Activated naive CD4-positive, alpha-beta T cell treated with anti-CD3 and anti-CD28 coated beads, Interleukin-2, amount 50 U/mL, for 72 hours (primary cell): ENCODE measurements at places on chromosomes 7 and 10.

GRCh38 chr10:84783386-84783785 lies 455.0 kb downstream of the CCSER2 start:
- DNase-seq, result no peak

DNA sequence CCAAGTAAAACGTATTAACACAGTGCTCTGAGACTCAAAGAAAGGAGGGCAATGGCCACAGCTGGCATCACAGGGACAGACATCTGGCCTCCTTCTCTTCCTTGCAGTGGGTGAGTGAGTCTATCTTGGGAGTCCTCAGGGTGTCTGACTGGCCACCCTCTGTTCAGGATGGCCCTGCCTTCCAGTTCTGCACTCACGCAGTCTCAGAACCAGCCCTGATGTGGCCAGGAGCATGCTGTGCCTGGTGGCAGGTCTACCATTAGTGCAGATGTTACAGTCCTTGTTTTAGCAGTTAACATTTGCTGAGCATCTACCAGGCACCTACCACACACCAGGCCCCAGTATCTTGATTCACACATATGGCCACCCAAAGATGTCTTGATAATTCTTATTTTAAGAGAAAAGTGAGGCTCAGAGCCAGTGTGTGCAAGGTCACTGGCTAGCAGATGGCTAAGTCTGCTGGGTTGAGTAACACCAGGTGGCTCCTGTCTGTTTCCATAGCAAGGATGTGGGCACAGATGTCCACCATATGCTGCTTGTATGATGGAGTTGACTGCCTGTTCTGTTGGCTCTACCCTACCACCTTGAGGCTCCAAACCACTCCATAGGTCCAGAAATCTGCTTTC lies 23.2 kb upstream of the ARHGAP22 start:
- no peak for DNase-seq

DNA sequence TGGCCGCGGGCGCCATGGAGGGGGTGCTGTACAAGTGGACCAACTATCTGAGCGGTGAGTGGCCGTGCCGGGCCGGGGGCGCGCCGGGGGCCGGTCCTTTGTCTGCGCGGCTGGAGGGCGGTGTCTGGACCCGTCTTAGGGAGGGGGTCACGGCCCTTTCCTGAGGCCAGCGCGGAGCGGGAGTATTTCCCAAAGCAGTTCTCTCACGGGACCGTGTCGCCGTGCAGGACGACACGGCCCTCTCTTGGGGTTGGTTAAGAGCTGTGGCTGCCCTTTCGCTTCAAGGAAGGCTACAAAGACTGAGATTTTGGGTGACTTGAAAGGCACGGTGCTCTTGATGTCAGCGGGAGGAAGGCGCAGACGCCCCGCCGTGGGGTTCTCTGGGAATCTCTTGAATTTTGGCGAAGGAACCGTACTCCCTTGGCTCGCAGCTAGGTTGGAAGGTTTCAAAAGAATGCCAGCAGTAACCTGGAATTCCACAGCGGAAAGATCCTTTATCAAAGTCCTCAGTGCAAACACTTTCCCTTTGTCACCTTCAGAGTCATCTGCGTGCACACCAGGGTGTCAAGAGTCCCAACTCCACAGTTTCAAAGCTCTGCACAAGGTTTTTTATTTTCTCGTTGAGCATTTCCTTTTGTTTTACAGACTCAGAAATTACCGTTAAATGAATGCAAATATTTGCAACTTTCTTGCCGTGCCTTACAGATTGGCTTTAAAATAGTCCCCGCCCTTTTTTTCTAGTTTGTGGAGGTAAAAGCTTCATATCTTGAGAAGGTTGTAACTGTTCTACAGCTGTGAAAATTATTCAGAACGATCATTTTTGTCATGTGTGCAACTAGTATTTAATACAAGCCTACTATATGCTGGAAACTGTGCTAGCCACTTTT lies 780 bp downstream of the PLEKHA8 start:
- DNase-seq, result no peak

GRCh38 chr10:132450466-132450824 lies 53.4 kb downstream of the PWWP2B start:
- DNase-seq, result no peak

DNA sequence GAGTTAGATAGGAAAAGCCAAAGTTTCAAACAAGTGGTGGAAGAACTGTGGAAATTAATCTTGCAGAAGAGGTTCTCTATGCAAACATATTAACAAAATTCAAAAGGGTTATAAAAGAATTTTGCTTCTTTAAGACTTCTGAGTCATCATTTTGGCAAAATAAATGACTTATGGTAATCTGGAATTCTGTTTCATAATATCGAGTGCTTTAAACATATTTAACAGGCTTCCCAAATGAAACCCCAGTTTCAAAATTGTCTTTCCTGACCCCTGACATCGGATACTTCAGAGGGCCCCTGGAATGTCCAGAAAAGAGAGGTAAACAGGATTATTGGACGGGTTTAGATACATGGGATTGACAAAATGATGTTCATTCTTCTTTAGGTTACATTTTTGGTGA lies 444.6 kb downstream of the HTR7 start:
- DNase-seq, result no peak

DNA sequence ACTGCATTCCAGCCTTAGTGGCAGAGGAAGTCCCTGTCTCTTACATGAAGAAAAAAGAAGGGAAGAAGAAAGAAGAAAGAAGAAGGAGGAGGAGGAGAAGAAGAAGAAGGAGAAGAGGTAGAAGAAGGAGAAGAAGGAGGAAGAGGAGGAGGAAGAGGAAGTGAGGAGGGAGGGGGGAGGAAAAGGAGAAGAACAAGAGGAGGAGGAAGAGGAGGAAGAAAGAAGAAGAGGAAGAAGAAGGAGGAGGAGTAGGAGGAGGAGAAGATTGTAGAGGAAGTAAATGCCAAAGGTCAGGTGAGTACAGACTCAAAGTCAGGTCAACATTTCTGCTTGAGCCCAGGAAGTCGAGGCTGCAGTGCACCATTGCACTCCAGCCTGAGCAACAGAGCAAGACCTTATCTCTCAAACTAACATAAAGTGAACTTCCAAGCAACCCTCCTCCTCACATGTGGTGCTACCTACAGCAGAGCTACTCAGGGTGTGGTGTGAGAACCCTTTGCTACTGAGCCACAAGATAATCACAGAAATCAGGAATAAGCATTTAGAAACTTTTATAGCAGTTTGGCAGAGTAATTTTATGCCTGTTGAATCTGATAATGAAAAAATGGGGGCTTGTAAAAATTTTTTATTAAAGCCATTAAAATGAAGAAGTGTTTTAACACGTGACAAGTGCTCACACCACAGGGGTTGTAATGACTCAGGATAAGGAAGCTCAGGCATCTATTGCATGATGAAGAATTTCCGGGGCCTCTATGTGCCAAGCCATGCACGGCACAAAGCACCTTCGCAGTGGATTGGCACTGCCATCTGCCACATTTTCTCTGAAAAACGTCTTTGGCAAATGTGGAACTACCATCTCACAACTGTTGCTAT lies 224.9 kb upstream of the AUTS2 start:
- DNase-seq, result no peak

GRCh38 chr10:117137031-117137910 lies 799 bp downstream of the VAX1 start:
- DNase-seq, result no peak

DNA sequence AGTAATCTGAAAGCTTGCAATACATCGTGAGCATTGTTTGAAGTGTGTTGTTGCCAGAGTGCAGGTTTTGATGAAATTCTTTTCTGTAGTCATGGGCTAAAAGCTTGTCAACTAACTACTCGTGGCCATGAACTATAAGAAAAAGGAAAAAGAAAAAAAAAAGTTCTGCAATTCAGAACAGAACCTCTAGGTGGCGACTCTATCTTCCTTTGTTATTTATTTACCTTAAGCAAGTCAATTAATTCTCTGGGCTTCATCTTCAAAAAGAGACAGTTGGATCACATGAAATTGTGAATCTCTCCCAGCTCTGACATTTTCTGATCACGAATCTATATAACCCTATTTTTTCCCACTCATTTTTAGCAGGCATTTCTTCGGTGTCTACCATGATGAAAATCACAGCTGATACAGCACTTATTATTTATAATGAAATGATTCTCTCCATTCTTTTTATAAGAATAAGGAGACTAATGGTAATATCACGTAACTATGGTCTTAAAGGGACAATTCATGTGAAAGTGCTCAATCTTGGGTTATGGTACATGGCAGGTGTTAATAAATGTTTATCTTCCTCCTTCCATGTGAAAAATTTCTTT lies 18.8 kb downstream of the TMEM196 start:
- no peak for DNase-seq

DNA sequence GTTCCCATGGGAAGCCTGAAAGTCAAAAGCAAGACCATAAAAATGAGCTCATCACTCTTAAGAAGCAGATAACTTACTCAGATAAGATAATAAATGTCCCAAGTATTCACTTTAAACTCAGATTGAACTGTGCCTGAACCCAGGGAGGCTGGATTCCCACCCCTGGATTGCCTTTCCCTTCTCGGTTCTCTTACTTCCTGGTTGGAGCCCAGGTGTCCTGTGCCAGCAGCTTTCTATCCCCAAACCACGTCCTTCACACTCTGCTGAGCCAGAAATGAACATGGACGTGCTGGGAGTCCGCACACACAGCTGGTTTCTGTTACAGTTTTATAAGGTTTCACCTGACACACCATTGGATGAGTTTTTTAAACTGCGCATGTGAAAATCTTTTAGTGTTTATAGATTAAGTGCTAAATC lies 636.2 kb upstream of the IGFBP3 start:
- DNase-seq, result no peak

- no peak for DNase-seq
Observed at GRCh38 chr7:47327698-47328391, 254.1 kb downstream of the TNS3 start.

- DNase-seq, result no peak
Observed at GRCh38 chr10:110216942-110217661, 9.7 kb downstream of the MXI1 start.

GRCh38 chr7:46157404-46157803 lies 236.3 kb upstream of the IGFBP3 start:
- DNase-seq, result no peak

GRCh38 chr10:45000752-45001380 lies at the start of gene ZNF22:
Gene ZNF22, plus strand, starts transcription at chr10:45000923. Its CDS starts 2,446 bp downstream, at chr10:45003369.
- no peak for DNase-seq

DNA sequence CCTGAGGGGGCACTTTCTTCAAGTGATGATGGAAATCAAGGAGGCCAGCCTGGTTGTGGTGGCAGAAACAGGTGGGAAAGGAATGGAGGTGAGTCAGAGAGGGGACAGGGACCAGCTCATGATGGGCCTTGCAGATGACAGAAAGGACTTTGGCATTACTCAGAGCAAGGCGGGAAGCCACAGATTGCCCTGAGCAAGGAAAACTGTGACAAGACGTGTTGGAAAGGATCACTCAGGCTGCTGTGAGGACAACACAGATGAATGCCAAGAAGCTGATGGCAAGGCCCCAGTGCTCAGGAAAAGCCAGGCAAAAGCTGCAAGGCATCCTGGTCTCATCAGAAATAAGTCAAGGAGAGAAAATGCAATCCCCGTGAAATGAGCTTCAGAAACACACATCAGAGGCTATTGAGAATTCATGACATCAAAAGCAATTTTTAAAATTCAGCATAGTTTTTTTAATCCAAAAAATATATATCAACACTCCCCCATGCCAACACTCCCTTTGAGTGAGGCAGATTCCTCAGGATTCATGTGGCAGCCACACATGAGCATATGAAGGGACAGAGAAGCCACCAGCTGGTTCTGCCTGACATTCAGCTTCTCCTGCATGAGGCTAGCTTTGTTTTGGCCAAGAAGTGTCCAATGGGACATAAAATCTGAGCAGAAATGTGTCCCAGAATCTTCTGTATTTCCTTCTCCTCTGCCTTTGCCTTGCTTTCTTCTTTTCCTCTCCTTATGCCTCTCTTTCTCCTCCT lies 244.5 kb upstream of the MYO3A start:
- no peak for DNase-seq

- no peak for DNase-seq
Observed at GRCh38 chr7:122692769-122693309, 6.1 kb downstream of the RNF133 start.

- DNase-seq, result no peak
Observed at GRCh38 chr7:102389810-102390209, 6.4 kb upstream of the PRKRIP1 start.

- no peak for DNase-seq
Observed at GRCh38 chr10:102645388-102645740, 1.1 kb downstream of the TRIM8 start.

- no peak for DNase-seq
Observed at GRCh38 chr10:121296881-121297585, 301.2 kb downstream of the FGFR2 start.

DNA sequence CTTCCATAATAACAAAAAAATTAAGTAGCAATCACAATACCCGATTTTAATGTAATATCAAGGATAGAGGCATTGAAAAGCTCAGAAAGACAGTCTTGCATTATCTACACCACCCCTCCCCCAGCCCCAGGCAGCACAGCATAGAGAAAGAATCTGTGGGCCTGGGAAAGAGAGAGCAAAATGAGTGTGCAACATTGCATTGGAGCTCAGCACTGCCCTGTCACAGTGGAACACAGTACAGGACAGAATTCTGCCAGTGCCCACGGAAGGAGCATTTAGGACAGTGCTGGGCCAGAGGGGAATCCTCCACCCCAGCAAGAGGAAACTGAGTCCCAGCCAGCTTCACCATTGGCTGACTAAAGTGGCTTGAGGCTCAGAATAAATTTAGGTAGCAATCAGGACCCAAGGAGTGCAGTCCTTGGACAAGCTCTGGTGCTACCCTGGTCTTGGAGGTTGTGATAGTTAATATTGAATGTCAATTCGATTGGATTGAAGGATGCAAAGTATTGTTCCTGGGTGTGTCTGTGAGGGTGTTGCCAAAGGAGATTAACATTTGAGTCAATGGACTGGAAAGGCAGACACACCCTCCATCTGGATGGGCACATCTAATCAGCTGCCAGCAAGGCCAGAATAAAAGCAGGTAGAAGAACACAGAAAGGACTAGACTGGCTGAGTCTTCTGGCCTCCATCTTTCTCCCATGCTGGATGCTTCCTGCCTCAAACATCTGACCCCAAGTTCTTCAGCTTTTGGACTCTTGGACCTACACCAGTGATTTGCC lies 234.4 kb downstream of the ANK3 start:
- DNase-seq, result no peak

- no peak for DNase-seq
Observed at GRCh38 chr7:41098846-41099245, 604.0 kb downstream of the INHBA start.

DNA sequence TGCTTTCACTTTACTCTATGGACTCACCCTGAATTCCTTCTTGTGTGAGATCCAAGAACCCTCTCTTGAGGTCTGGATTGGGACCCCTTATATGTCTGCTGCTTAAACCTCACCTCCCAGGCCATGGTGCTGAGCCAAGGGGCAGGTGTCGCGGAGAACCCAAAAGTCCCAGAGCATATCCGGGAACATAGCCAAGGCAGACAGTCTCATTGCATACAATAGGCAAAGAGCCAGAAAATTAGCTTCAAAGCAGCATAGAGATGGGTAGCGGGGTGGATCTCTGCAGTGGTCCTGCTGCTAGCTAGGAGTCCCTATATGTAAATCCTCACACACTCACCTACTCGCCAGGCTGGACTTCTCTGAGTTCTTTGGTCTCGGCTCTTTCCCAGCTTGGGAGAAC lies 5.5 kb downstream of the CCL24 start:
- no peak for DNase-seq
